Stimulated activated CD8-positive, alpha-beta memory T cell treated with anti-CD3 and anti-CD28 coated beads, Interleukin-12 subunit alpha, Interleukin-12 subunit beta, amount 100 ng/mL, for 4 hours (primary cell): ENCODE measurements at places on chromosomes 3 and 15.

- DNase-seq: no peak
These were observed 112.2 kb upstream of the ETV5 start for GRCh38 chr3:186220911-186221645.

GRCh38 chr15:80093854-80094418 is 34.5 kb downstream of the ZFAND6 start:
- DNase-seq: no peak

DNA sequence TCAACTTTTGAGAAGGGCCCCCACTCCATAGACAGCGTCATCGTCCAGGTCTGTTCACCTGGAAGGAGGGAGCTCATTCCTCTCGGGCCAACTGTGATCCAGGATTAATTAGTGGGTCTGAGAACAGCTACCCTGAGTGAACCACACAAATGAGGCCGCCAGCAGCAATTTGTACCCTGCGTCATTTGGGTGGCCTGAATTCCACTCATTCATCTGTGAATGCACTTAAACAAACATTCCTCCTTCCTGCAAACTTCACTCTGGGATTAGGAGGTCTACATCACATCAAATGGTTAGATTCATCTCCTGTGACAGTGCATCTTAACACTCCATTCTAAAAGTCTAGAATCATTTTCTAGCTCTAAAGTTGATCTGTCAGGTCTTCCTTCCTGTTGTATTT is 201.8 kb downstream of the GABRG3 start:
- DNase-seq: no peak

- no peak for DNase-seq
These were observed 74.1 kb upstream of the POMGNT2 start for GRCh38 chr3:43180027-43180426.

DNA sequence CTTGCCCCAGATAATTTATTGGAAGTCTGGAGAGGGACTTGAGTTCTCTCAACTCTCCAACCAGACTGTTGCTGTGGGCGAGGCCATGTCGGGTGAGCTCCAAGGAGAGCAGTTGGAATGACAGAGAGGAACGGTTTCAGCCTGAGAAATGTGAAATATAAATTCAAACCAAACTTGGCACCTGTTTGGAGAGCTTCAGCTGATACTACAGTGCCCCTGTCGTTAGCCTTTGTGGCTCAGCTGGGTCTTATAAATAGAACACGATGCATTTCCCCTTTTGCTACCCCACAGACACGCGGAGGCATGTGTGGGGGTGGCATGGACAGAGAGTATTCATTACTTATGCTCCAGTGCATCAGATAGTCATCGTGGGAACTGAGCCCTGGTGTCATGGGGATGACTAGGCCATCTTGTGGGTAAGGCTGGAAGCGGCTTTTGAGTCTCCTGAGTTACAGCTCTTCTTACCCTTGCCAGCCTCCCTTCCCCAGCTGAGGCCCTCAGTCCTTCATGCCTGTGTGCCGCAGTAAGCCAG is 15.6 kb downstream of the SMAD3 start:
- DNase-seq: no peak

DNA sequence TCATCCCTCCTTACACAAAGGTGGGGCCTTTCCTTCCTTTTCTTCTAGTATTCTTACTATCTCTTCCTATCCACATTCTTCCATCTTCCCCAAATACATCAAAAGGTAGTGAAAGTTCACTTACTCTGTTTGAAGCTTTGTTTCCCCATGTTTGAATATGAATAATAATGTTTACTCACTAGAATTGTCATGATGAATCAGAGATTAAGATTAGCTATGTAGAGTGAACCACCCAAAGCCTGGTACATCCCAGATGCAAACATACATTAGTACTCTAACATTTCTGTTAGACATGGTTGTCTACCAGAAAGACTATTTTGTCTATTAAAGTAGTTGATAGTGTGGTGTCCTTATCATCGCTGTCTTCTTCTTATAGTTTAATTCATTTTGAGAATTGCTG is 327.1 kb upstream of the TBC1D5 start:
- no peak for DNase-seq

GRCh38 chr3:3821777-3822176 is 22.5 kb downstream of the LRRN1 start:
- no peak for DNase-seq

- DNase-seq: no peak
These were observed 3.2 kb upstream of the ILDR1 start for GRCh38 chr3:122025296-122025695.

DNA sequence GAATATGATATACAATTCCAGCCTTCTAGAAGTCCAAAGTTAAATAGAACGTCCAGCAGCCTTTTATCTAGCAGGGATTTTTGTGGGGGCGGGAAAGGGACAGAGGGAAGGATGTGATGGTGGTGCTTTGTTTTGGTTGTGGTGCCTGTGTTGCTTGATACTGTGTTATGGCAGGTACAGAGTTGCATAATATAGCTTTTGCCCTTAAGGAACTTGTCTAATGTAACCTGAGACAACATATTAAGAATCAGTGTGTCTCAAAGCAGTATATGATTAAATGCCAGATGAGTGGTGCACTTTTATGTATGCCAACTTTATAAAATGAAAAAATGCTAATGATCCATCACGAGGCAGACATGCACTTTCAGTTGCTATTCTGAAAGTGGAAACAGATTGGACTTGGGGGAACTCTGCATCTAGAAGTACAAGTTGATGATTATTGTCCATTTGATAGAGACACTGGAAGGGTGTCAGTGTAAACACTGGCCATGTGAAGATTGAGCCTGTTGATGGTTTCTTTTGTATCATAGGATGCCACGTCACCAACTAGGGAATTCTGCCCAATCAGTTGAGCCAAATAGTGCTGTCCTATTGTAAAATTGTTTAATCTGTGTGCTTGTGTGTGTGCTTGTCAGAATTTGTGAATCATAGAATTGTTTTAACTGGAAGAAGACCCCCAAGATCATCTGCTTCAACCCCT is 23.0 kb downstream of the NEO1 start:
- no peak for DNase-seq

- DNase-seq: no peak
These were observed 359.3 kb upstream of the ICE2 start for GRCh38 chr15:60838206-60838605.

DNA sequence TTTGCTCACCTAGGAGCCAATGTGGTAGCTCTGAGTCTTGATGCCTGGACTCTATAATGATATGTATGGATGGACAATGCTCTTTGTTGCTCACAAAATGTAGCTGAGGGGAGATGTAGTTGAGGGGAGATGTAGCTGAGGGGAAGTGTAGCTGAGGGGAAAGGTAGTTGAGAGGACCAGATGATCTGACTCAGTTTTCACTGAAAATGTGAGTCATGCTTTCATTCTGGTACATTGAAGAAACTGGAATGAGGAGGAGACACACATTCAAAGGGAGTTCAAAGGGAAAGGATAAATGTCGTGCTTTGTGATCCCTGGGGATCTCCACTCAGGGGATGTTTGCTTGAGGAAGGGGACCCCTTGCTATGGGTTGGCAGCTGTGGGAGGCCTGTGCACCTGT is 302.9 kb upstream of the TRIM42 start:
- no peak for DNase-seq

DNA sequence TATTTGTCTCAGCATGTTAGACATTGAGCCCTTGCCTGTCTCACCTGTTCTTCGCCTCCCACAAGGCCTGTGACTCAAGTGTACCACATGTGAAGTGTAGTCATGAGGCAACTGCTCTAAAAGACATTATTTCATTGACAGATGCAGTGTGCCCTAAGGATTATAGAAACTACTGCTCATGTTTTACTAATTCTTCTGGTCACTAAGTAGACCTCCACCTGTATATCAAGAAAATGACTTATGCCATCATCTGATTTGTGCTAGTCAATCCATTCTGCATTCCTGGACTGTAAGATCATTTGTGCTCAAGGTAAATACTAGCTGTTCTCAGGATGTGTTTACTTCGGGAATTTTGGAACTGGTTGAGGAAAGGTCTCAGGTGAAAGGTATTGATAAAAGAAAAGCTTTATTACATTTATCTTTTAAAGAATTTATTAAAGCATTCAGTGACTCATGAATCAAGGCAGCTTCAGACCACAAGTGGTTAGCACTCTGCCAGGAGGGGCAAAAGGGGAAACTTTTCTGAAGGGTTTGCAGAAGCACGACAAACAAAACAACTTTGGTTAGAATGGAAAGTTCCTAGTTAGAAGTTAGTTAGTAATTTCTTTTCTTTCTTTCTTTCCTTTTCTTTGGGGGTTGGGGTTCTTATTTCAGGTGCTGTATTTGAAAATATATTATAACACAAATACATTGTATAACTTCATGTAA is 465.3 kb upstream of the CBLB start:
- DNase-seq: peak; percentile 22

- DNase-seq: no peak
These were observed 6.9 kb upstream of the CFAP20DC start for GRCh38 chr3:59056706-59057105.

- no peak for DNase-seq
These were observed 63.7 kb downstream of the SRGAP3 start for GRCh38 chr3:9185701-9186100.

DNA sequence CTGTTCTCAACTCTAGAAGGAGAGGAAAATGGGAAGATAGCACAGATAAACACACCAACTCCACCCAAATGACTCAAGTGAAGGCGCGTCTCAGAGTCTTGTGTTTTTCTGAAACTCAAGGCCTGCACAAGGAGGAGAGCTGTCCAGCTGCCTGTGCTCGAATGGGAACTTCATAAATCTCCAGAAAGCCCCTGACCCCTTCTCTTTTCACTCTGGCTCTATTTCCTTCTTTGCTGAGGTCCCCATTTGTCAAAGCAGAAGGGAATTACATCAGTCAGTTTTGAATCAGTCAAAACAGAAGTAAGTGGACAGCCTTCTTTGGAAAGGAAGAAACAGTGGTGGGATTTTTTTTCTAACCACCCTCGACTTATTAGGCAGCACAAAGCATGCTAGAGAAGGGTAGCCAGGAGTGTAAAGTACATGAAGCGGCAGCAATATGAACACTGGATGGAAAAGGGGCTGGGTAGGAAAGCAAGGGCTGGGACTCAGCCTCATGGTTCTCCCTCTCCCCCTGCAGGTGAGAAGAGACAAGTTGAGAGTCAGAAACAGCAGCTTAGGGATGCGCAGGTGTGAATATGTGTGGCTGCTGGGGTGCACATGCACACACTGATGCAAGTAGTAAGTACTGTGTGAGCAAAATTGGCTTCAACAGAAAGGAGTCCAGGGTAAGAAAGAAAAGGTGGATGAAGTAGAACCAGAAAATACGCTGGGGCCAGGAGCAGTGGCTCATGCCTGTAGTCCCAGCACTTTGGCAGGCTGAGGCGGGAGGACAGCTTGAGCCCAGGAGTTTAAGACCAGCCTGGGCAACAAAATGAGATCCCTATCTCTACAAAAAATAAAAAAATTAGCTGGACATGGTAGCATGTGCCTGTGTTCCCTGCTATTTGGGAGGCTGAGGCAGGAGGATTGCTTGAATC is 36.6 kb upstream of the MAGEF1 start:
- no peak for DNase-seq

GRCh38 chr3:141476033-141476432 is 10.8 kb upstream of the RASA2 start:
- no peak for DNase-seq

DNA sequence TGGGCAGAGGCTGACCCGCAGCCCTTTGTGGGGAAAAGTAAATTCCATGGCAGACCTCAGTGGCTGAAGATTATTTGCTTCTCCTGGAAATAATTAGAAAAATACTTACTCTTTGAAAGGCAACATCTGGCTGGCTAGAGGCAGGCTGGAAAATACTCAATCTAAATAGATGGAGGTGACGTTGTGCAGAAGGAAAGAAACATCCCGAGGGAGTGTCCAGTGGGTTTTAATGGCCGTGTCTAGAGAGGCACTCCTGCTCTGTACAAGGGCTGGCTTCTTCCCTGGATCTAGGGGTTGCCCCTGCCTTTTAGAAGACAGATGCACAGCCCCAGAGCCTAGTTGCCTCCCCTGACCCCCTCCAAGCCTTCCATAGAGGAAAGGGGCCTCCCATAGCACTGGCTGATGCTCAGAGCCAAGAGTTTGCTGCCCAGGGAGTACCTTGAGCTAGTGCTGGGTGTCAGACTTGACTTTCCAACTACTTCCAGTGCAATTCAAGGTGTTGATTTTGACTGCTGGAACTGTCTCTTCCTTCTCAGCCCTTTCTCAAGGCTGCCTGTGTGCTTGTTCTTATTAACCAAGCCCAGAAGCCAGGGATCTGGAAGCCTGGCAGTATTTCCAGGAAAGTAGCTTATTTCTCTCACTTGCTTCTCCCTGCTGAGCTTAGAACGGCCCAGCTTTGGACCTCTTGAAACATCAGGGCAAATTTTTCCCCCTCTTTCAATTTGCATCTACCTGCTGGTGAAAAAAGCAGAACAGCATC is 27.4 kb downstream of the CGNL1 start:
- DNase-seq: no peak

GRCh38 chr15:39344662-39345141 is 236.2 kb upstream of the THBS1 start:
- no peak for DNase-seq

DNA sequence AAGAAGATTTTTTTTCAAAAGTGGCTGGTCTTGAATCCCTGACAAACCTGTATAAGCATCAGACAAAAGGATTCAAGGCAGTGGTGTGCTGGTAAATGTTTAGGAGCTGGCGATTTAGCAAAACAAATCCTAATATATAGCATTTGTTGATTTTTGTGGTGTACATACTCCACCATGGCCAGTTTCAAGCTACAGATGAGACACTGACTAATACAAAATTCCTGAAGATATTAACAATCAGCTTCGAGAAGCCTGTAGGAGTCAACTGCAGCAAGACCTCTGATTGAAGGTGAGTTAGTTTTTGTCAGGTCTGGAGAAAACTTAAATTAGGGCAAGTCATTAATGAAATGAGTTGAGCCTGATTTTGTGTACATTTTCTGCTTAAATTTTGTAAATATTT is 6.7 kb downstream of the STRIT1 start:
- DNase-seq: no peak

DNA sequence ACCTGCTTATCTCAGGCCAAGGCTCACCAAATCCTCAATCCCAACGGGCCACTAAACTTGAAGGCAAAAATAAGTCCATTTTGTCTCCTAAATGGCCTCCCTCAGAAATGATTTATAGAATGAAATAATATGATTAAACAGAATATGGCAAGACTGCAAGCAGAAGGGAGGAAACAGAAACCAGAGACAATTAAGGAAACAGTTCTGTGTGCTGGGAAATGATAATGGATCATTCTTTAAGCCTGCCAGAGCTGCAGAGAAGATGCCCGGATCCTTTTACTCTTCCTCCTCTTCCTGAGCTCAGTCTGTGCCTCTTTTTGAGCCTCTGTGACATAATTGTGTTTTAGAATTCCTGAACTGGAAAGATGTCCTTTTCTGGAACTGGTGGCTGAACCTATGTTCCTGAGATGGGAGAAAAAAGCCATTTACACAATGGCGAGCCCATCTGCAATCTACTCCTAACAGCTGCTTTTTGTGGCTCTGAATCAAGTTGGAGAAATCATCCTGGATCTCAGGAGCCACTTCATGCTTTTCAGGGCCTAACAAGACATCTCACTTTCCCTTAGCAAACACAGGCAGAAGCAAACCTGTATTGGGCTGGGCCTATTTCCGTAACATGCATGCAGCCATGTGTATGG is 2.8 kb upstream of the ABHD2 start:
- DNase-seq: no peak

DNA sequence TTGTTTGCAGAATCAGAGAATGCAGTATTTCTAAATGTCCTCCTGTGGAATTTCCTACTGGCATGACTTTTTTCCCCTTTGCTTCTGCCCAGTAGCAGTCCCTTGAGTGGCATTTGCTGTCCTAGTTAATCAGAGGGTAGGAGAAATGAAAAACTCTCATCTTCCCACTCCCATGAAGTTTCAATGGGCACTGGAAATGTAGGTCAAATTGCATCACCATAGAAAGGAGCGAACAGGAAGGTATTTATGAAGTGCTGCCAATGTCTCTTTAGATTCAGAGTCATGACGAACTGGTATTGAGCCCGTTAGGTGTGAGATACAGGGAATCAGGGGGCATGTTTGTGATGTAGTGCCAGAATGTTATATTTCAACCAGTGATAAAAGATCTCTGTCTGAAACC is 23.2 kb downstream of the ATXN7 start:
- no peak for DNase-seq
